ENCODE measurements at places on chromosomes 2 and 18.

- DNase-seq: no peak
These were observed 4.7 kb downstream of the PHLPP1 start for GRCh38 chr18:62720048-62720447.

DNA sequence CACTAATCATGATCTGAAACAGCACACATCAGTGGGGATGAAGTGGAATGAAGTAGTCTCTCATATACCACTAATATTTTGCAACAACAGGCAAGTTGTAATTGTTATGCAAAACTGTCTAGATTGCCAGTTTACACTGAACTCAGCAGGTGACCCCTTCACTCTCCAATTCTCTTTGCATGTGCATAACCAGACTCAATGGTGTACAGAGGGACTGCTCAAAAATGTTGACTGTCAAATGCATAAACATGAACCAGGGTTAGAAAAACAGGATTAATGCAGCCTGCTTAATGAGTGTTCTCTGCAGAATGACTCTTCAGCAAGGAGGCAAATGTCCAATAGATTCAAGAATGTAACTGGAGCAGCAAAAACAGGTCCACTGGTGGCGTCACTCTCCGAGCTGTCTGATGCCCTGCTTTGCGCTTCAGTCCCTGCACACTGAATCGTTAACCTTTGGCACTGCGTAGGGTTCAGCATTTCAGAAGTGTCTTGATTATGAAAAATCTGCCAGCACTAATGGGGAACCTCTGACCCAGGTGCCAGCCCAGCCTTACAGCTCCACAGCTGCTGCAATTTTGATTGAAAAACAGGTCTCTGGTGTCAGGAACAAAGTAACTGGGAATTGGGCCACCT lies 209.3 kb downstream of the TDRD15 start:
- DNase-seq: no peak

DNA sequence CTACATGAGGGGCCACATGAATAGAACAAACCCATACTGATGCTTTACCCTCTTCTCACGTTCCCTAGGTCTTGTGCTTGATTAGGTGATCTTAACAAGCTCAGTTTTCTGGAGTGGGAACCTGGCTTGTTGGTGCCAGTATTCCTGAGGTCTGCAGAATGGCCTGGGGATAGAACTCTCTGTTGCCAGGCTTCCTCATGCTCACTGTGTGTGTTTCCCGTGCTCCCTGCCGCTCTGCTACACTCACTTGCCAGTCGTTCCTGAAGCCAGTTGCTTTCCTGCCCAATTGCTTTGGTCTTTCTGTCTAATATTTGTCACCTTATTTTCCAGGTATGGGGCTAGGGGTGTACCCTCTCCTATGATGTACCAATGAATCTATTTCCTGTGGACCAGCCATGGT lies 2111.5 kb upstream of the PIK3C3 start:
- DNase-seq: no peak

DNA sequence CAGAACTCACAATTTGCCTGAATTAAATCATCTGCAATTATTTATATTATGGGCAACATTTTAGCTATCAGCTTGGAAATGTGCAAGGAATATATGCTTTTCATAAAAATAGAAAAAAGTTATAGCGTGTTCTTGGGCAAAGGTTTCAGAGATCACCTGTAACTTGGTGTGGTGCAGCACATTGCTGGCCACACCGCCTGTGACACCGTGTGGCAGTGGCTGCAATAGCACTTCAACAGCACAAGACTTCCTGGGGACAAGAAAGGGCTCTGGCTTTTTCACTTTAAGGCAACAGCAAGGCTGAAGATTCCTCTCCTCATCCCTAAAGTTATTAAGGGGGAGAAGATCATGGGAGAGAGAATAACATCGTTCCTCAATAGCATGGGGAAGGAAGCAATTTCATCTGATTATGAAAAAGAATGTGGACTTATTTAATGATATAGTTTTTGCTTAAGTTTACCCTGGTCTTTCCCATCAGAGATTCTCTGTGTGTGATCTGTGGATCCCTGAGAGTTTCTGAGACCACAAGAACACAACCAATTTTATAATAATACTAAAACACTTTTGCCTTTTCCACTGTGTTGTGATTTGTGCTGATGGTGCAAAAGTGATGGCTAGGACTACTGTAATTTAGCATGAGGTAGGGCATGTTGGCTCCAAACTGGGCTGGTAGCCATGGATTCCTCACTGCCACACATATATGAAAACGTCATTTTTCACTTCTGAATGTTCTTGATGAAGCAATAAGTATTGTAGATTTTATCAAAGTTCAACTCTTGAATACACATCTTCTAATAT lies 15.0 kb upstream of the SERPINB3 start:
- DNase-seq: no peak

GRCh38 chr18:11040823-11041656 lies 108.3 kb downstream of the PIEZO2 start:
- DNase-seq: no peak

DNA sequence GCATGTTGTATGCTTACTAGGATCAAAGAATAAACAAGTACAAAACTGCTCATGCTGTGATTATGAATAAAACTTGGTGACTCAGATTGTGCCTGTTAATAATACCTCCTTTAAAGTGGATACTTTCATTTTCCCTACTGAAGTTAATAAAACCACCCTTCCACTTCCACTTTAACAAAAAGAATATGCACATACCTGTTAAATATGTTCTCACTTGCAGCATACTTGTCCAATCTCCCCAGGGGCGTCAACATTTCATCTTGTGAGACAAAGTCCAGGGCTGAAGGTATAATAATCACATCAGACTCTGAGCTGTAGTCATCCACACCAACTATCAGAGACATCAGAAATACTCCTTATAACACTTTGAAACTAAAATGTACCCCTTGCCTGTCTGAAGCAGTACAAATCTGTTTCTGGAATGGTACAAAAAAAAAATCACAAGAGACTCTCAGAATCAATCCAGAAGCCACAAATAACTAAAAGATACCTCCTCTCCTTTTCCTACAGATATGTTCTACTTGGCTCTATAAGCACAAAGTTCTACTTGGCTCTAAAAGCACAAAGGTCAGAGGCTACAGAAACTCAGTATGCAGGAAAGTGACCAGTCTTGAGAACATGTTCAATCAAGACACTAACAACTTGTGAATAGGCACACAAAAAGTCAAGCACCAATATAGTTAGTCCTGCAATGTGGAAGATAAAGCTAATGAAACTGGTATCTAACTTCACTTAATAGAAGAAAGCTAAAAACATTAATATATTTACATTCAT lies 19.3 kb downstream of the PPP4R1 start:
- peak; percentile 17 for DNase-seq

GRCh38 chr2:70632966-70633365 lies 79.3 kb upstream of the TGFA start:
- no peak for DNase-seq

DNA sequence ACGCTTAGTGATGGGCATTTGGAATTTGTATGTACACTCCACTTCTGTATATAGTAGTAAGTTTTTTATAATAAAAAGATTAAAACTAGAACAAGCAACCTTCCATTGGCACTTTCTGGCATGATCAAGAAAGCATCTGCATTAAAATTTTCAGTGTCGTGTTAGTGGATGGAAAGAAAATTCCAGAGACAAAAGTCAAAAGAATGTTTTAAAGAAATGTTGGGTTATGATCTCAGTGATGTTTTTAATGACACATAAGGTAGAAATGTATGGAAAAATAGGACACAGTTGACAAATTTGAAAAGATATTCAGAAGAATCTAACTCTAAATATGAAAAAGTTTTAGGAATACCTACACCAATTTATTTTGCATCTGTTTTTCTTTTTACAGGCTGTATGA lies 126.1 kb upstream of the FAM117B start:
- no peak for DNase-seq

DNA sequence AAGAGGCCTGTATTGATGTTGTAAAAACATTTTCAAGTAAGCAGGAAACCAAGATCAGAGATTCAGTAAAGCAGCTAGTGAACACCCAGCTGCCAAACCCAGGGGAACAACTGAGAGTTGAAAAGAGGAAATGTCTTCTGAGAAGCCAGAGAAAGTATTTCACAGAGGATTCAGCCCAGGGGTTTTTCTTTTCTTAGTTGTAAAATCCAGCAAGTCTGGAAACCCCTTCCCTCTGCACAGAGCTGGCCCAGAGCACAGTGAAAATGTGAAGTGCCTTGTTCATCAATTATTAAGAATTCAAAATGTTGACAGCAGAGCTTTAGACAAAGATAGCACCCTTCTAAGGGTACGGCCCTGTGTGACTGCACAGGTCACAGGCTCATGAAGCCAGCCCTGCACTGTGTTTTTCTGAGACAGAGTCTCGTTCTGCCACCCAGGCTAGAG lies 28.4 kb downstream of the AFF3 start:
- DNase-seq: no peak

- DNase-seq: no peak
These were observed 176.9 kb upstream of the MC4R start for GRCh38 chr18:60549338-60549960.

GRCh38 chr2:188695953-188696352 lies 278.2 kb upstream of the COL3A1 start:
- no peak for DNase-seq

GRCh38 chr2:152115952-152116351 lies 17.1 kb upstream of the CACNB4 start:
- DNase-seq: no peak

DNA sequence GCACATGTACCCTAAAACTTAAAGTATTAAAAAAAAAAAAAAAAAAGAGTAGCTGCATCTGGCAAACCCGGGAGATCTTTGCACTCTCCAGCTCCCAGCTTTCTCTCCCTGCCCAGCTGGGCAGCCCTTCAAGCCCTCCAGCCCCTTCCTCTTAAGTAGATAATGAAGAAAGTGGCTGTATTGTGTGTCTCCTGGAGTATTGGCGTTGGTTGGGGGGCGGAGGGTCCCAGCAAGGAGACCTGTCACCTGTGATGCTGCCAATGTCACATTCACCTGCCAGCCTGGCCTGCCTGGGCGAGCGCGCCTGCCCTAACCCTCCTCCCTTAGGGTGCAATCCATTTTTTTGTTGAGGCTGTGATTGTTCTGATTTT lies 2.0 kb downstream of the C2orf72 start:
- no peak for DNase-seq

- no peak for DNase-seq
These were observed 73.3 kb upstream of the SP3 start for GRCh38 chr2:174038462-174038861.

DNA sequence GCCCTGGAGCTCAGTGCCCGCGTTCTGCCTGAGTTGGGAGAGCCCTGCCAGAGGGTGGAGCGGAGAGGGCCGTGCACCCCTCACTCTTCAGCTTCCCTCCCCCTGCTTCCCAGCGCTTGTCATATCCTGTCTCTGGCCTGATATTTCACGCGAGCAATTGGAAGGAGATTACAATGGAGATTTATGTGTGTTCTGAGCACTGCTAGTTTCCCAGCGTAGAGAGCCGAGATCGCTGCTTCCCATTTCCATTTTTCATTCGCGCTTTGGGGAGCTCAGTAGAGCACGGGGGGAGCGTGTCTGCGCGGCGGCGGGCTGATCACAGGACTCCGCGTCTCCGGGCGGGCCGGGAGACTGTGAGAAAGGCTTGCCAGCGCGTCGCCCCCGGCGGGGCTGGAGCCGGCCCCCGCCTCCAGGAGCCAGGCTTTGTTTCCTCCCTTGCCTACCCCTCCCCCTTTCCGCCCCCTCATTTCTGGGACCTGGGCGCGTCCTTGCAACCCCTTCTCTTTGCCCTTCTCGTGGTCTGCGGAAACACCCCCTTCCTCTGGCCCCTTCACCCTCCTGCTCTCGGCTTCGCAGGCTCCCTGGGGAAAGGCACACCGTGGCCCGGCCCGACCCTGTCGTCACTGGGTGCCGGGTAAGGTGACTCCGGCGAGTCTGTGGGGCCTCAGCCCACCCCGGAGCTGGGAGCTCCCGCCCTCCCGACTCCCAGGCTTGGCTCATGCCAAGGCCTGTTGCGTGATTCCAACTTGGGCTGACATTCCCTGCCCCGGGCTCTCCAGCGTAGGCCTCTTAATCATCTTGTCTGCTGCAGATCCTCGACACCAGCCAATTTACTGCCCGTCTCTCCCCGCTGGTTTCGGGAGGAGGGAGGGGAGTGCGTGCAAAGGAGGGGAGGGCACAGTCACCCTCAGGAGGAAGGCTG lies 5.8 kb downstream of the DLX2 start:
- no peak for DNase-seq

DNA sequence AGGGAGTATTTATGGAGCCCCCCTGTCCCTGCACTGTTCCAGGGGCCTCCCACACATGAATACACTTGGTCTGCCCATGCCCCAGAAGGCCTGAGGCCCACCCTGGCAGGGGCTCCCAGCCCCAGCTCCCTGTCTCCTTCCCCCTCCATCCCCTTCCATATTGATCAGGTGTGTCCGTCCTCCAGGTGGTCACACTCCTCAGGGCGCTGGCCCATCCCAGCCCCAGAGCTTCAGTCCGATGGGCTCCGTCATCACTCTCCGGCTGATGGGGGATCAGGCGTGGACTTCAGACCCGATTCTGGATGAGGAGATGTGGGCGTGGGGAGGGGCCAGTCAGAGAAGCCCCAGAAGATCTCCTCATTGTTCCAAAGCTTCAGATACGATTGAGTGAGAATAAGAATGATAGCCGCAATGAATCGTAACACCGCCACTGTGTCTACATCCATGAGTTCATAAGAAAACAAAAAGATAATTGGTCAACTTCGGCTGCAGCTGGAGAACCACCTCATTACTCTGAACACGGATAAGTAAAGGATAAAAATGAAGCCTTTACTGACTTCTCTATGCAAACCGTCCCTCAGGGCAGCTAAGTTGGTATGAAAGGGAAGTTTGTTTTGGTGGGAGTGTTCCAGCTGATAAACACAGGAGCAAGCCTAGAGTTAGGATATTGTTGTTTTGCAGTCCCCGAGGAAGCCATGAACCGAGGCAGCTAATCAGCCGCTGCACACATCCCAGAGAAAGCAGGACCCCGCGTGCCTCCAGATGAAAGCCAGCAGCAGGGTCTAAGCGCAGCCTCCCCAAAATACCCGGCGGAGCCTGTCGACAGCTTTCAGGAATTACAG lies 279.5 kb downstream of the NDUFA10 start:
- DNase-seq: no peak

GRCh38 chr2:64391424-64391823 lies 62.5 kb upstream of the LGALSL start:
- DNase-seq: no peak

- no peak for DNase-seq
These were observed 638.2 kb downstream of the FBXO15 start for GRCh38 chr18:73509460-73509859.

GRCh38 chr2:9112079-9112721 lies 94.4 kb upstream of the ASAP2 start:
- DNase-seq: no peak

Measured in bone marrow (tissue), 2 donors.